ENCODE measurements at places on chromosomes 1 and 21. TPM values are rescaled to one million over a fixed set of nuclear protein-coding genes. Genes with fewer than 3 reads are reported as not detected.
A peak's percentile ranks its signal among the peaks of the same experiment; 100 is the strongest.

DNA sequence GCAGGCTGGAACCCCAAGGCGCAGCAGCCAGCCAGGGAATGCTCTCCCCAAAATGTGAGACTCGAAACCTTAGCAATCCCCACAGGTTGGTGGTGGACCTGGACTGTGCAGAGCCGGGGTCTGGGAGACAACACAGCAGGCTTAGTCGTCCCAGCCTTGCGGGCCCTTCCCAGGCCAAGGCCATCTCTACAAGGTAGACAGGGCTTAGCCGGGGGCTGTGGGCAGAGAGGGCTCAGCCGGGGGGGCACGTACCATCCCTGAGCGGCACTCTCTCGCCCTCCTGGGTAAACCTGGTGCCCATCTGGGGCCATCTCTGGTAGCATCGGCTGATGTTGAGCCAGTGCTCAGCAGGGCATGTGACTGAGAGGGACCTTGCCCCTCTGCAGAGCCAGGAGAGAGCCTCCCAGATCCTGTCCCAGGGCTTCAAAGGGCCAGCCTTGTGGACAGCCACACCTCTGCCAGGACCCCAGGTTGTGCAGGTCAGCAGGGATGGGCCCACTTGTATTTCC, 2.2 kb upstream of the ACTRT2 start:
- DNase-seq: no peak

DNA sequence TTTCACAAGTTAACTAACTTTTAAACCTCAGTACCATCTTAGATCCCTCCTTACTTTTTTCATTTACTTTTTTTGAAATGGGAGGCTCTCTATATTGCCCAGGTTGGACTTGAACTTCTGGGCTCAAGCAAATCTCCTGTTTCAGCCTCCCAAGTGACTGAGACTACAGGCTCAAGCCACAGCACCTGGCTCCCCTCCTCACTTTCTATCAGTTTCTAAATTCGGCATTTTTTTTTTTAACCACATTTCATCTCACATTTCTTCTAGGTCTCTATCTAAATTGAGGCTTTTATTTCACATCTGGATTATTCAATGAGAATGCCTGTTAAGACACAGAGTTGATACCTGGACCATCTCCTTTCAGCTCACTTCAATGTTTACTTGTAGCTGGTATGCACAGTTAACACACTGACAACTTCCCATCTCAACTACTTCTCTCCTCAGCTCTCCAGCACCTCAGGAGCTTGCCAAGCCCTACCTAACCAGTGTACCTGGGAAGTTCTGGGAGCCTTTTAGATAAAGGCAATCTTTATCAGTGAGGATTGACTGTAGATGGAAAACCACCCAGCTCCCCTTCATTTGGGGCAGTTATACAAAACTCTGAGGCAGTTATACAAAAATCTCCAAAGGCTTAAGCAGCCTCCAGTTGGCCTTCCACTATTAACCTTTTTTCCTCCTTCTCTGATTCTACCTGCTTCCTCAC, 3.4 kb downstream of the USP33 start:
- DNase-seq: peak; percentile 53

GRCh38 chr1:23673086-23673813, 18.4 kb upstream of the RPL11 start:
- peak; percentile 94 for DNase-seq

DNA sequence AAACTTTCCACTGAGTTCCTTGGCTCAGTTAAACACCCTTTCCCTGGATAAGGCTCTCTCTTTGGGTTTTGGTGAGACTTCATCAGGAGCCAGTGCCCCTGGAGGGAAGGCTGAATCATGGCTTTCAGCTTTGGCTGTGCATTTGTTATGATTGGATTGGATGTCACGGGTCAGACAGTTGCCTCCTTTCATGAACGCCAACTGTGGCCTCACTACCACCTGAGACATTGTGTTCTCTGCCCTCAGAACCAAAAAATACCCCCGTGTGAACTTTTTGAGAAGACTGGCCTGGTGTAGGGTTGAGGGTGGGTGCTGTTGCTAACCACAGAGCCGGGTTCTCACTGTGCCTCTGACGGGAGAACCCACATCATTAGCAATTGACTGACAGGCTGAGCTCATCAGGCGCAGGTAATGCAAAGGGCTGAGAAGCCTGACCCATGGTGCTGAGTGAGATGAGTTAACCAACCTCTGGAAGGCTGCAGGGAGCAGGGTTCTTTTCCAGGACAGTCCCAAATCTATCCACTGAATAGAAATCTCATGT, 65.6 kb downstream of the HHAT start:
- no peak for DNase-seq

- DNase-seq: no peak
Measured at GRCh38 chr1:79371802-79372201, 365.3 kb upstream of the ADGRL4 start.

Gene TNFSF18
- total RNA-seq: not detected

Measured in endodermal cell (in vitro differentiated cells).